Hair follicular keratinocyte (primary cell): ENCODE measurements at places on chromosomes 11 and 22. TPM values are rescaled to one million over a fixed set of nuclear protein-coding genes. Genes with fewer than 3 reads are reported as not detected.

Gene OR51E2
- total RNA-seq = not detected in 2 replicates

Gene YPEL1
- 0.08 TPM in 1 of 2 replicates, not detected in the other for total RNA-seq

Gene FXYD6
- 0.08 TPM in 1 of 2 replicates, not detected in the other for total RNA-seq

Gene MMP13
- total RNA-seq = 0.16 TPM in 1 of 2 replicates, not detected in the other

Gene SPECC1L
- 15.3 and 21.2 TPM in 2 replicates for total RNA-seq

Gene CCND1
- 59.7 and 122 TPM in 2 replicates for total RNA-seq

Gene LPXN
- 23.2 and 28.9 TPM in 2 replicates for total RNA-seq

Gene KRTAP5-7
- total RNA-seq = not detected in 2 replicates

Gene PLAAT5
- not detected in 2 replicates for total RNA-seq

Gene GNG3
- total RNA-seq = not detected in 2 replicates
